ENCODE measurements at places on chromosomes 16 and 17.

DNA sequence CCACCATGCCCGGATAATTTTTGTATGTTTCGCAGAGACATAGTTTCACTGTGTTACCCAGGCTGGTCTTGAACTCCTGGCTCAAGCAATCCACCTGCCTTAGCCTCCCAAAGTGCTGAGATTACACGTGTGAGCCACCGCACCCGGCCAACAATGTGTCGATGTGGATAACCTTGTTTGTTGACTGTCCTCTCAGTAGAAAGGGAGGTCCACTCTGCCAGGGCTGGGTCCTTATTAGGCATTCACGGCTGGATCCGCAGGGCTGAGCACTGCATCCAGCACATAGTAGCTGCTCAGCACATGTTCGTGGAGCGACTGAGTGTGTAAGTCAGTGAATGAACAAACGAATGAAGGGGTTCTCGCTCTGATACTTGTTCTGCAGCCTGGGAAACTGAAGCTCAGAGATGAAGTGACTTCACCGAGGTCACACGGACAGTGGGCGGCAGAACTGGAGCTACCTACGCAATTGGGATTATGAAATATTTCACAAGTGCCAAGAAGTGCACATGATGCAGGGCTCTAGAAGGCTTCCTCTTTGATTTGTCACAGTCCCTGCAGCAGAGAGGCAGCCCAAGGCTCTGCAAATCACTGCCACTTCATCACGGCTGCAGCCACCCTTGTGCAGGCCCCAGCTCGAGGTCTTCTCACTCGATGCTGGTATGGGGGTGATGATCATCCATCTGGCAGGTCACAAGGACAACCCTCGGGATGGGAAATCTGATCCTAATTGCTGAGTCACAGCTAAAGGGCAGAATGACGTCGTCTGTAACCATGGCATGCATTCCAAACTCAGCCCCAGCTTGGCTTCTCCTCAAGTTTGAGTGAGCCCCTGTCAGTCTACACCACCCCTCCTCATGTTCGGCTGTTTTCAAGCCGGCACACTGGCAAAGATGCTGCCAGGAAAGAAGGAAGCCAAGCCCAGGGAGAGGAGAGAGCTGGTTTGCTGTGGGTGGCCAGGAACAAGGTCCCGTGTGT lies 28.0 kb upstream of the SNN start:
- DNase-seq = peak; percentile 81

GRCh38 chr17:56822725-56823124 lies 11.0 kb downstream of the C17orf67 start:
- no peak for DNase-seq

DNA sequence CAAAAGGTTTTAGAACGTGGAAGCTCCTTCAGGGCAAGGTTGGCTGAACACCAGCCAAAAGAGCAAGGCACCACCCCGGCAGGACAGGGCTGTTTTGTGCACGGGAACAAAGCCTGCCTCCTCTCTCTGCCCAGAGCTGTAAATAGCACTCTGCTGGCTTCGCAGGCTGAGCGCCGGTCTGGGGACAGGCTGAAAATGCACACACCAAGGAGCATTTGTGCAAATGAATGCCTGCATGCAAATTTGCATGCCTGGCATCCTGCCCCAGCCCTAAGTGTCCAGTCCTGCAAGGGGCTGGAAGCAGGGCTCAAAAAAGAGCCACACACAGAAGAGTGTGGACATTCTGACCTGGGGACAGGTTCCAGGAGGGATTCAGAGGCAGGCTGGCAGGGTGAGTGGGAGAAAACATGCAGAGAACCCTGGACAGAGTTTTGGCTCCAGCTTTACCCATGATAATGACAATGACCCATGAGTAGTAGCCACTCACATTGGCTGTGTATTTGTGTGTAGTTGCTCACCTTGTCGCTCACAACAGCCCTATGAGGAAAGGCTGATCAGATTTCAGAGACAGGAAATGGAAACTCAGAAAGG lies 11.7 kb downstream of the ABAT start:
- no peak for DNase-seq

DNA sequence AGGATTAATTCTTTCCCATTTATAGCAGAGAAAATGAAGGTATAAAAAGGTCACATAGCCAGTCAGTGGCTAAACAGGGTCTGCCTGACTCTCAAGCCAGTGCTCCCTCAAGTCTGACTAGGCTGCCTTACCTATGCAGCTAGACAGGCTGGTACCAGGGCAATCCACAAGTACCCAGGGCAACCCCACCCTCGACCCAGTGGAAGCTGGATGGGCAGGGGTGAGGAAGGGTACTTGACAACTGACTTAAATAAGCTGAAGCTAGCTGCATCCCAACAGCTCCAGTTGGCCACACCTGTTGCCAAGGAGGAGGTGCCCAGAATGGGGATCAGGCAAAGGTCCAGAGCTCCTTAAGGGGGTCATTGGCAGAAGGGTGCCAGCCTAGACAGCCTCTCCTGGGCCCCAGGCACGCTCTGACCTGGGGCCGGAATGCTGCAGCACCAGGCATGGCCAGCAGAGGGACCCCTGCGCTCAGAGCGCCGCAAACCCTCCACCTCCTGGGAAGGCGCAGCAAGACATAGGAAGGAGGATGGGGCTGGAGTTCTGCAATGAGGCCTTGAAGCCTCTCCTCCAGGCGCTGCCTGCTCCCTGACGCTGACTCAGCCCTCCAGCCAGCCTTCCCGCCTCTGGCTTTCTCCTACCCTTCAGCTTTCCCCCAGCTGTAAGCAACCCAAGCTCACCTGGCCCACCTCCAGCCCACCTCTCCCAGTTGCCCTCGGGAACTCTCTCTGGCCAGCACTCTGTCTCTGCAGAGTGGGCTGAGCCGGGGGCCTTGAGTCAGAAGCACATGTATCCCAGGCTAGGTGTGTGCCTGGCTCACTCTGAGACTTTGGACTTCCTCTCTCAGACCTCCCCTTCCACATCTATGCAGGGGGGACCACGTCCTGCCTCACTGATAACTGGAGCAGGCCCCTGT lies 28.8 kb downstream of the MPP2 start:
- DNase-seq = peak; percentile 95

- DNase-seq = no peak
Measured at GRCh38 chr16:5601957-5602356, 504.4 kb upstream of the EEF2KMT start.

All from GM03348 (cell line).